ENCODE measurements at places on chromosomes 3 and 15.

DNA sequence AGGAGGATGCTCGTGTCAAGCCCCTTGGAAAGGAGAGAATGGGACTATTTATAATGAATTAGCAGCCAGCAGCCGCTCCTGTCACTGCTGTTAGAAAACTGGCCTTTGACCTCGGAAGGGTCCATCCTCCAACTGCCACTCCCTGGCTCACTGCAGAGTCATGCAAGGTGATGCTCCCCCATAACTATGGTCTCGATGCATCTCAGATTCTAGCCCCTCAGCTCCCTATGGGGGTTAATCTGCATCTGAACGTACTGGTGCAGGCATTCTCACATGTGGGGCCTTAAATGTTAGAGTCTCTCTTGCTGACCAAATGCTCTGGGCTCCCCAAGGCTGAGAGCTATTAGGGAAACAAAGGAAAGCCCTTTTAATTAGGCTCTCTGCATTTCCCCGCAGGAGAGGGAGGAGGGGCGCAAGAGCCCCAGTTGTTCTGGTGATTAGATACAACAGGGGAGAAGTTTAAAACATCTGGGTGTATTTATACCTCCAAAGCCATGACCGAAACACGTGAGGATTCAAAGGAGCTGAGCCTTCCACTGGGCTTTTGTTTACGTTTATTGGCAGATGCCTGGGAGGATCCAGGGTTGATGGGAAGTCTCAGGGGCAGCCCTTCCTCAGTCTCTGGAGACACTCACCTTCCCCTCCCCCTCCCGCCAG, 182.5 kb downstream of the OPA1 start:
- DNase-seq = no peak

DNA sequence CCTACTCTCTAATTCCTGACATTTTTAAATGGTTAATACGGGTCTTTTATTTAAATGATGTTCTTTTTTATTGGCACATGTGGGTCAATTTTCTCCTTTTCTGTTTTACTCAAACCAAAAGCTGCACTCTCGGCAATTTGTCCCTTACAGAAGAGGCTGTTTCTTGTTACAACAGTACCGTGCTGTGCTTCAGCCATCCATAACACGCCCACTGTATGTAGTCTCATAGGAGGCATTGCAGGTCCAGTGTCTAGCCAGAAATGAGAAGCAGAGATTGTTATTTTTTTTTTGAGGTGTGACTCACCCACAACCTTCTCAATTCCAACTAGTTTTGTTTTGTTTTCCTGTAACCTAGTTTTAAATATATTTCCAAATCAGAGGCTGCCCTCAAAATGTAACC, 164.6 kb downstream of the GMNC start:
- DNase-seq = peak; percentile 52

DNA sequence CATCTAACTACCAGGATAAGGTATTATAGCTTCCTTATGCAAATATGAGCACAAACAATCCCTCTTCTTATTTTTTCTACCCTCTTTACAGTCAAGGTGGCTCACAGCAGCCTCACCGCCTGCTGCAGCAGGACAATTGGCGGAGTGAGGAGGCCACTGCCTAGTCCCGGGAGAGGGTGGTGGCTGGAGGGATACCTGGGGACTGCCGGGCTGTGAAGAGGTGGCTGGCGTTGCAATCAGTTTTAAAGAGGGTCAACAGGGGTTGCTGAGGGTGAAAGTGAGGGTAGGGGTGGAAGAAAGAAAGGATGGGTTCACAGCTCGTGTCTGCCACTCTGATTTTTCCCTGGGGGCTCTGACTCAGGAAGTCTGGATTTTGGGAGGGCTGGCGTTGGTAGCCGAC, 105.1 kb upstream of the SLC6A6 start:
- DNase-seq = no peak

GRCh38 chr3:184361532-184361931, at the start of the genes CLCN2 and POLR2H:
Gene CLCN2, minus strand, starts transcription at chr3:184361605. Its CDS starts 126 bp downstream, at chr3:184361479.
Gene POLR2H, plus strand, starts transcription at chr3:184361710. Its CDS starts 1,783 bp downstream, at chr3:184363493.
- peak; percentile 51 for DNase-seq

DNA sequence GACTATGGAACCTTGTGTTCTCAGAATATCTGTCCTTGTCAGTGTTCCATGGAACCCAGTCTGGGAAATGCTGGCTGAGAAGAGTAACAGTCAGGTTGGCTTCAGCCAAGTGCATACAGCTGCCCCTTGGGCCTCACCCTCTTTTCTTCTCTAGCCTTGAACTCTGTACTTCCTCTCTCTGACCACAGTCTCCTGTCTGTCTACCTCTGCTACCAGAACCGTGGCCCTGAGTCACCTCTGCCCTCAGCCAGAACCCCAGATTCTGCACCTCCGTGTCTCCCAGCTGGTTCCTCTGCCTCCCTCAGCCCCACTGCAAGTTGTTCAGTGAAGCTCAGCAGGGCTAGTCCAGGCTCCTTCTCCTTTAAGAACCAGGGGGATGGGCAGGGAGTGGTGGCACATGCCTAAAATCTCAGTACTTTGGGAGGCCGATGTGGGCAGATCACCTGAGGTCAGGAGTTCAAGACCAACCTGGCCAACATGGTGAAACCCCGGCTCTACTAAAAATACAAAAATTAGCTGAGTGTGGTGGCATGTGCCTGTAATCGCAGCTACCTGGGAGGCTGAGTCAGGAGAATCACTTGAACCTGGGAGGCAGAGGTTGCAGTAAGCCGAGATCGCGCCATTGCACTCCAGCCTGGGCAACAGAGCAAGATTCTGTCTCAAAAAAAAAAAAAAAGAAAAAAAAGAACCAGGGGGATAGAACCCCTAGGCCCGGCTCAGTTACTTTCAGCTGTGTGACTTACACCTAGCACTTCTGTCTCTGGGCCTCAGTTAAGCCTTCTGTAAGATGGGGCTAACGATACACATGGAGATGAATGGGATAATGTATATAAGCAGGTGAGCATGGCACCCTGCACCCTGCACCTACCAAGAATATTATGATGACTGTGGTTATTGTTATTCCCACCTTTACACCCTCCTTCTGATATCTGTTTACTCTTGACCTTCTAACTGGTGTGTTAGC, 24.3 kb upstream of the TATDN2 start:
- no peak for DNase-seq

GRCh38 chr3:119500265-119500664, 1.9 kb downstream of the TIMMDC1 start:
- DNase-seq = no peak

DNA sequence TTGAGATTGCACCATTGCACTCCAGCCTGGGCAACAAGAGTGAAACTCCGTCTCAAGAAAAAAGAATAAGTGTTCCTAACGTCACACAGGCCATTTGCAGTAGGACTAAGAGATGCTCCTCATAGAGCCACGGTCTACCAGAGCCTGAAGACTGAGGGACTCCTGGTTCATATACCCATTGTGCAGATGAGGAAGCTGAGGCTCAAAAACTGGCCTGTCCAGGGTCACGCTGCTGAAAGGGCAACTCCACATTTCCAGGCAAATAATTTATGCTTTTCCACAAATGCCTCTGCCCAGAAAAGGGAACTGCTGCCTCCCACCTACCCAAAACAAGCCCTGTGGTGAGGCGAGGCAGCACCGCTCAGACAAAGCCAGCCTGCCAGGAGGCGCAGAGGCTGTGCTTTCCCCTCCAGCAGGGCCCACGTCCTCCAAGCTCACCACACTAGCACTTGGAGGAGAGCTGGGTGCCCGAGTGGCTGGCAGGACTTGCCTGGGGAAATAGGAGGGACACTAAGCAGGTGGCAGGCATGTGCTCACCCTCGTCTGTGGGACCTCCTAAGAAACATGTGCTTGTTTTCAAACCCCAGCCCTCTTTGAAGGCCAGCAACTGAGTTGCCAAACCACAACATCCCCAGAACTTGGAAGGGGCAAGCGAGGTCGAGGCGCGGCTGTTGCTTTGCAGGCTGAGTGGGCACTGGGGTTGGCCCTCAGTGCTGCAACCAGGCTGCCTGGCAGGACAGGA, 195.6 kb downstream of the XXYLT1 start:
- DNase-seq = no peak

DNA sequence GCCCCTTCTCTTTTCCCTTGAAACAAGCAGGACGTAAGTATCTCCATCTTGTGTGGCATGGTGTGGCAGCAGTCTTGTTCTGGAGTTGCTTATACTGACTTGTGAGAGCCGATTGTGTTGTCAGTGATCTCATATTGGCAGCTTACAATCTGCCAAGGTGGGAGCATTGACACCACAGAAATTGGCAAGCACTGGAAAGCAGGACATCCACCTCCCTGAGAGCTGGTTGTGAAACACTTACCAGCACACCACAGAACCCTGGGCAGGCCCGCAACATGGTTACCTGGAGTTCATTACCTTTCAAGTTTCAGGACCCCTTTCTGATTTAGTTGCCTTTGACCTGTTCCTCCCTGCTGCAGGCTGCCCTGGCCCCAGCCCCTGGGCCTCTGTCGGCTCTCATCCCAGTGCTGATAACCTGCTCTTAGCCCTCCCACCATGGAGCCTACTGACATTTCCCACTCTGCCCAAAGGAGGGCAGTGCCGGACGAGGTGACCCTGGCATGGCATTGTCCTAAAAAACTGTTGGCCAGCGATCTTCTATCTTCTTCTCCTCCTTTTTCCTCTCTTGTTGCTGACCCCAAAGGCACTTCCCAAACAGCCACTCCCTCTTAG, 10.6 kb upstream of the ATP2B2 start:
- DNase-seq = no peak

DNA sequence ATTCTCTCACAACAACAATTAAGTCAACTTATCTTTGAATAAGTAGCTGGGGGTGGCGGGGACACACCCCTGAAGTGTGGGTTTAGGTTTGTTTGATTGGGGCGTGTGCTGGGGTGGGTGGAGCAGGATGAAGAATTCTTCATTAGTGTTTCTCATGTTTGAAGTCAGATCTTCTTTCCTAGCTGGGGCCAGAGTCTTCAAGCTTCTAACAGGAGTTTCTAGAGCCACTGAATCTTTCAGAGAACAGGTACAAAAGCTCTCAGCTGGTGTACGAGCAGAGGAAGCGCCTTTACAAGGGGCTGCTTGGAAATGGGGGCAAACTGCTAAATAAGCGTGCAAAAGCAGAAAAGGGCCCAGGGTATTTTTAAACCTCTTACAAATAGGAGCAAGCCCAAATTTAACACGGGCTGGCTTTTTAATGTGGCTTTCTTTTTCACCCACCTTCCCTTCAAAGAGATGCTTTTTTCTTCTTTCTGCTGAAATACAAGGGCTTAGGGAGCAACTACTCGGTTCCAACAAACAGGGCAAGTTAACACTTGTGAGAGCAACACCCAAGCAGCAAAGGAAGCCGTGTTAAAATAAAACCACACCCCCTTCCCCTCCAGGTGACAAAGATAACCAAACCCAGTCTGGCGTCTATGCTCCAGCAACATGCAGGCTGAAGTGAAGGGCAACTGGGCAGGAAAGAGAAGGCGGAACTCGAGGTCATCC, 86.9 kb upstream of the RASGRP1 start:
- peak; percentile 50 for DNase-seq

DNA sequence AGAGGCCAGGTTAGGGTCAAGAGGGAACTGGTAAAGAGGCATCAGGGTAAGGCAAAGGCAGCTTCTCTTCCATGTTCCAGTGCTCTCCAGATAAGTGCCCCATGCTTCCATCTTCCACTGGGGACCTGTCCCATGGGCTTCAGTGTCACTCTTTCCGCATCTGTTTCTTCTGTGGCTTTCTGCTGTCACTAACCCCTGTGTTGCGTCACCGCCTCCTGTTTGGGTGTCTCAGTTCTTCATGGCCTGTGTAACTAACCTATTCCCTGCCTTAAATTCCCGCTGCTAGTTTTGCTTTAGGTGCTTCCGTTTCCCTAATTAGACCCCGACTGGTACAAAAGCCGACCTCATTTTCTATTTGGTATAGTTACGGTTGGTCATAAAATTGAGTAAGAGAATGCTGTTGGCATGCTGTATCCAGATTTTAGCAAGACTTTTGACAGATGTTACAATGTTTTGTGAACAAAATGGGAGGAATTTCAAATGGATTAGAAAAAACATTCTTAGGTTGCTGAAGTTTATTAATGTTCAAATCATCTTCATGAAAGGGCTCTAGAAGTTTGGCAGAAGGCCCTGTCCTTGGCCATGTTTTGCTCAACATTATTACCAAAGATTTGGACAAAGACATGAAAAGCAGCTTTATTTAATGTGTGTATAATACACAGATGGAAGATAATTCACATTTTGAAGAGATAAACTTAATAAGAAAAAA, 245.3 kb downstream of the BBX start:
- DNase-seq = no peak

GRCh38 chr15:60672400-60672799, 193.5 kb upstream of the ICE2 start:
- no peak for DNase-seq

- no peak for DNase-seq
These were observed 57.9 kb upstream of the SEC22A start for GRCh38 chr3:123143669-123144411.

- no peak for DNase-seq
These were observed 18.2 kb upstream of the AHSG start for GRCh38 chr3:186594591-186595113.

GRCh38 chr3:28502397-28502937, 153.8 kb upstream of the AZI2 start:
- no peak for DNase-seq

DNA sequence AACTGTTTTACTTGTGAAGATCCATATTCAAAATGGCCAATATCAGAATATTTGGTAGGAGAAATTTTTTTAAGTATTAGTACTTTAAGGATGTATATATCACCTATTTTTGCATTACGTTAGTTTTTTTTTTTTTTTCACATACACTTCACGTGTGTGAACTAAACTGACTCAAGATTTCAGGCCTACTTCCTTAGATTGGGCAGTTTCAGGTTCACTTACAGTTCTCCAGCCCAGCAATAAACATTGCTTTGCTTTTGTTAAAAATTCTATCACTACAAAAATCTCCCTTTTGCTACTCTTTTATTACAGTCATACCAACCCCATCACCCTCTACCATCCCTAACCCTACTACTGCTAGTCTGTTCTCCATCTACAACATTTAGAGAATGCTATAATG, 183.6 kb downstream of the KCNH8 start:
- no peak for DNase-seq

GRCh38 chr3:27596334-27596841, 112.2 kb upstream of the SLC4A7 start:
- no peak for DNase-seq

GRCh38 chr15:67002368-67002767, 63.0 kb upstream of the SMAD3 start:
- DNase-seq = no peak

DNA sequence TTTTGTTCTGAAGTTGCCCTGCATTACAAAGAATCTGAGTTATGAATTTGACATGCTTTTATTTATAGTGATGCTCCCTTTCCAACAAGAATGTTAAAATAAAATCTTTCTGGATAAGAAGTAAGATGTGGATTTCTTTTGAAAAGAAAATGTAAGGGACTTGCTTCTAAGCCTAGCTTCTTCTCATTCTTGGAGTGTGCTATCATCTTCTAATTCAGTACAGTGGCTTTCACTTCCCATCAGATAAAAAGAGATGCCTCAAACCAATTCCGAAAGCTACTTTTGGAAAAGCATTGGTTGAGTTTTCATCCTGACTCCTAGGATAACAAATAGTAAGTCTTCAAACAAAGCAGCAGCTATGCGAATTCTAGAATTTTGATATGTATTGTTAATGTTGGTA, 197.0 kb upstream of the ZPLD1 start:
- DNase-seq = no peak

Data from epithelial cell of esophagus (primary cell).